HuH-7.5 (cell line): ENCODE measurements at places on chromosomes 2 and 18.
A peak's percentile ranks its signal among the peaks of the same experiment; 100 is the strongest.

DNA sequence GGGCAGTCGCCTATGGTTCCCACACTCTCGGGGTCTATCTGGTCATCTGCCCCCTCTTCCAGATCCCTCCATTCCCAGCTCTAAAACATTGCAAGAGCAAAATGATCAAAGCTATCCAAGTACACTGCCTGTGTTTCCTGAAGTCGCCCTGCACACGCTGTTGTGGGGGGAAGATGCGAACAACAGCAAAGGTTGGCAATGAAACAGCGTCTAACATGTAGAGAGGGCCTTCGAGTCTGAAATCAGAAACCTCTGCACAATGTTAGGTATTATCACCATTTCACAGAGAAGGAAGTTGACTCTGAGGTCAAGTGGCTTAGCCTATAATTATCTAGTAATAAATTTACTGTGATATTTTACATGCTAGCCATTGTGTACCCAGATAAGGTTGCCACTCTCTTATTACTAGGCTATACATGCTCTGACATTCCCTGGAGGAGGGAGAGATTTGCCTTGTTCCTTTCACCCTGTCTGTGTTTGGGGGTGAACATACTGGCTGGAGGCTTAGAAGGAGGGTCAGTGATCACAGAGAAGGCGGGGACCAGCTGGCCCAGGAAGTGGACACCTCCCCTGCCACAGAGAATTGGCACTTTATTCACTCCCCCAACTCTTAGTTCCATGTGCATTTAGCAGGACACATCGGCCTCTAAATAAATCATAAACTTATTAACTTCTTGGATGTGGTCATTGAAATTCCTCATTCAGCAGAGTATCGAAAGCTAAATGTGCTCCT, 36.8 kb downstream of the KCTD1 start:
- no peak for DNase-seq

DNA sequence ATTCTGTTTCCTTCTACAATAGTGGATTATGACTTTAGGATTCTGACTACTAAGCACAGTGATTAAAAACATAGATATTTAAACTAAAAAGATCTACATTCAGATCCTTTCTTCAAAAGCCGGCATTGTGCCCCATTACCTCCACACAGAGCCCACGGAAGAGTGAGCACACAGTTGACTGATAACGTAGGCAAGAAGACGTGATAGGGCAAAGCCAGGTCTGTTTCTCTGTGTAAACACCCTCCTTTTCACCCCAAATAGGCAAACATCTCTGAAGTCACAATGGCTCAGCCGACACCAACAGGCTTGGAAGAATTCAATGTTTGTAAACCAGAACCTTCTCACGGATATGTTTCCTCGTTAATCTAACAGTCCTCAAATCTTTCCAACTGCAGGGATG, 302.9 kb downstream of the CMPK2 start:
- no peak for DNase-seq

DNA sequence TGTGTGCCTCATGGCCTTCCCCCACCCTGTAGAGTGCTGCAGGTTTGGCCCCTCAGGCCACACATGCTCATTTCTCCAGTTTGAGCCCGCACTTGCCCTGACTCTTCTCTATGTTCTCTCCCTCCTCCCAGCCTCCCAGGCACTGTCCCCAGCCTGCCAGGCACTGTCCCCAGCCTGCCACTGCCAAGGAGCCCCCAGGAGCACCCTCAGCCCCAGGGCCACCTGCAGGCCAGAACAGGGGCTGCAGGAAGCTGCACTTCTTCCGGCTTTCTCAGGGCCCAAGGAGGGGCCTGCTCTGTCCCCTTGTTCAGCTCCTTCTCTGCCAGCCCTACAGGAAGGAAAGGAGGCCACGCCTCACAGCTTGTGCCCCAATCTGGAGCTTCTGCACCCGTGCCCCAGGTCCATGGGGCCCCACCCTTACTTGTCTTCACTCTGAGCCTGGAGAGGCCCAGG, 31.6 kb downstream of the CYP26B1 start:
- DNase-seq = no peak

DNA sequence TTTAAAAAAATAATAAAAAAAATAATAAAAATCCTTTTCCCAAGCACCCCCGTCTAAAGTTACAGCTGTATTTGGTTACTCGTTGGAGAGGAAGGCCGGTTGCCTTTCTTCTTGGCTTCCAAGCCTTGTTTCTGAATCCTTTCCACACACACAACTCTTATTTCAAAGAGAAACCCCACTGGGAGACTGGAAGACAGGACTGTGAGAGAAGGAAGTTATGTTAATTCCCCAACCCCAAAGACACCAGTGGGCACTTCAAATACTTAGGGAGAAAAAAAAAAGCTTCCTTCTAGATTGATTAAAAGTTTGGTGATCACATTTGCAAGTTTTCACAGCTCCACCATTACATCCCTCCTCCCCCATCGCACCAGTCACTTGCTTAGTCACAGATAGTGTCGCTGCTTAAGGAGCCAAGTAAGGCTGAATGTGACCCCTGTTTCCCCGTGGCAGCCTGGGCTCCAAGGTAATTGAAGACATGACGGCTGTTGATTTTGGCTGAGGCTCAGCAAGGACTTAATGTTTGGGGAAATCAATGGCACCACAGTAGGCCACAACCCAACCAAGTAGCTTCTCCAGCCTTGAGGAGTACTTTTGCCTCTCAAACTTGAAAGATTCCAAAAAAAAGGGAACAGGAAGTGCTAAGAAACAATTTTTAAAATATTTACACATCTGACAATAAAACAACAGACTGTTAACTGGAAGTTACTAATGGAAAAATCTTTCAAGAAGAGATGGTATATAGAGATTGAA, 40.8 kb upstream of the FRZB start:
- DNase-seq = no peak

- no peak for DNase-seq
Measured at GRCh38 chr2:236337465-236338325, 73.5 kb upstream of the ASB18 start.

DNA sequence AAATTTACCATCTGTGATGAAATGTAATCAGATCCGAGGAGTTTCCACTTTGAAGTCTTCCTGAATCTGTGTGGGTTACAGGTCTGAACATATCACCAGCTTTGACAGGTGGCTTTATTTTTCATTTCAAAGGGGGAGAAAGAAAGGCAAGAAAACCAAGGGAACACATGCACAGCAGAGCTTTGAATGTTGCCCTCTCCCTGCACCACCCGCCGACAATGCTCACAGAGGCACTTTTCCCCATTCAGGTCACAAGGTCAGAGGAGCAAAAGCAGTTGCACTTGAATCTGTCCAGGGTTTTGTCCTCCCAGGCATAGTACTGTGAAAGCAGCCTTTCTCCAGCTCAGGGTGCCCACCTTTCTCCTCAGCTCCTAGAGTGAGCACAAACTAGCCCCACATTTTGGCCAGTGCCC, 130.2 kb downstream of the OSR1 start:
- no peak for DNase-seq

DNA sequence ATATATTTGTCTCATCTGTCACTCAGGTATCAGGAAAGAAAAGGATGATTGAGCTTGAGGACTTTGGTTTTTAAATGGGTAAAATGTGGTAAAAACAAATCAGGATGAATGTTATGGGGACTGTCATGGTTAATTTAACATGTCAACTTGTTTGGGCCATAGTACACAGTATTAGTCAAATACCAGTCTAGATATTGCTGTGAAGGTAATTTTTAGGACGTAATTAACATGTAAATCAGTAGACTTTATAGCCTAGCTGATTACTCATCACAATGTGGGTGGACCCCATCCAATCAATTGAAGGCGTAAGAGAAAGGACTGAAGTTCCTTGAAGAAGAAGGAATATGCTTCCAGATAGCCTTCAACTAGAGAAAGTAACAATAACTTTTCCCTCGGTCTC, 275.7 kb upstream of the ZNF804A start:
- DNase-seq = no peak

- no peak for DNase-seq
Measured at GRCh38 chr2:174198846-174199564, 49.3 kb downstream of the OLA1 start.

DNA sequence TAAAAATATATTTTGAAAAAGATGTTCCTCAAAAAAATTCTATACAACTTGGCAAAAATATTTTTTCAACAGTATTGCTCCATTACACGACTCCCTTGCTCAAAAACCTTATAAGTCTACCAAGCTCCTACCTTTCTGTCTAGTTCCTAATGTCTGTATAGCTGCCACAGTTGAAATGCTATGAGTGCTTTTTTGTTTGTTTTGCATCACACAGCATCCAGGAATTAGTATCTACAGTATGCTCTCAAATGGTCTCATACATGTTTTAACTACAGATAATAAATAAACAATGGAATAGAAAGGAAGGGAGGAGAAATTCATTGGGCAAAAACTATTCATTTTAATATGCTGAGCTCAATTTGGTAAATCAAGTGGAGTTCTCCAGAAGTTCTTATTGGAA, 17.3 kb downstream of the ACADL start:
- no peak for DNase-seq

DNA sequence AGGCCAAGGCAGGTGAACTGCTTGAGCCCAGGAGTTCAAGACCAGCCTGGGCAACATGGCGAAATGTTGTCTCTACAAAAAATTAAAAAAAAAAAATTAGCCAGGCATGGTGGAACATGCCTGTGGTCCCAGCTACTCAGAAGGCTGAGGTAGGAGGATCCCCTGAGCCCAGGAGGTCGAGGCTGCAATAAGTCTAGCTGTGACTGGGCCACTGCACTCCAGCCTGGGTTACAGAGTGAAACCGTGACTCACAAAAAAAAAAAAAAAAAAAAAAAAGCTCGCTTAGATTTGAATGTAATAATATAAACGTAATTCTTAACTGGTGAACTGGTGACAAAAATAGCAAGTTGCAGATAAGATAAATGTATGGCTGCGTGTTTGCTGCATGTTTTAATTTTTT, 56.5 kb downstream of the TFCP2L1 start:
- no peak for DNase-seq

- DNase-seq = no peak
Measured at GRCh38 chr2:168003876-168004275, 243.5 kb downstream of the STK39 start.

GRCh38 chr2:215579809-215580208, 143.9 kb upstream of the FN1 start:
- DNase-seq = no peak

DNA sequence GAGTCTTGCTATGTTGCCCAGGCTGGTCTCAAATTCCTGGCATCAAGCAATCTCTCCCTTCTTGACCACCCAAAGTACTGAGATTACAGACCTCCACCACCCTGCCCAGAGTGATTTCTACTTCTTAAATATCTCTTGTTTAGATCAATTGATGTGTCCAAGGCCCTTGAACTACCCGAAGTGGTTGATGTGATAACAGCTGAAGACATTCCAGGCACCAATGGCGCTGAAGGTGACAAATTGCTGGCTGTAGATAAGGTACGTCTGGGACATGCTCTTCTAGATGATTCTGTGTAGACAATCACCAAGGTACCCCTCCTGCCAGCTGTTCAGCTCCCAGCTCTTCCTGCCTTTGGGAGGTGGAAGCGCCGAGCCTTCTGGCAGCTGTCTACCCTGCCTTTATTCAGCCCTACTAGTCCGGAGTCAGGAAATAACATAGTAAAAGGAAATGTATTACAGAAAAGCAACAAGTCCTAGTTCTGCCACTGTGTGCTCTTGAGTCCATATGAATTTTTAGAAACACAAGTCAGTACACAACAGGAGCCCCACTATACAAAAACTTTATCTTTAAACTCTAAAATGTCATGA, 61.3 kb upstream of the BZW1 start:
- no peak for DNase-seq

GRCh38 chr2:222311978-222312738, 13.4 kb upstream of the PAX3 start:
- no peak for DNase-seq

DNA sequence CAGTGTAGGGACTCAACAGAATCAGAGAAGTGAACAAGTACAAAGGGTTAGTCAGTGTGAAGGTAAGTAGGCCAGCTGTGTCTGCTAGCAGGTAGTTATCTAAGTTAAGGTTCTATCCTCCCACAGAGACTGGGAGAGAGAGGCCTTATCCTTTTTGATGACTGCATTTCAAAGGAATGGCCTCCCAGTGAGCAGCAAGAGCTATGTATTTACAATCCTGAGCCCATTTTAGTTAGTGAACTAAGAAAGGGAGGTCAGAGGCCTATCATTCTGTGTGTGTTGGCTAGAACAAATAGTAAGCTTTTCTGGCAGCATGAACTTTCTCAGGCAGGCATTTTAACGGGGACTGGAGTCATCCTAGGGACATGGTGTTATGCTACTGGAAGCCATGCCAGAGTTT, 182.9 kb downstream of the VWC2L start:
- DNase-seq = no peak

- DNase-seq = no peak
Measured at GRCh38 chr18:37872562-37872961, 307.0 kb upstream of the CELF4 start.

DNA sequence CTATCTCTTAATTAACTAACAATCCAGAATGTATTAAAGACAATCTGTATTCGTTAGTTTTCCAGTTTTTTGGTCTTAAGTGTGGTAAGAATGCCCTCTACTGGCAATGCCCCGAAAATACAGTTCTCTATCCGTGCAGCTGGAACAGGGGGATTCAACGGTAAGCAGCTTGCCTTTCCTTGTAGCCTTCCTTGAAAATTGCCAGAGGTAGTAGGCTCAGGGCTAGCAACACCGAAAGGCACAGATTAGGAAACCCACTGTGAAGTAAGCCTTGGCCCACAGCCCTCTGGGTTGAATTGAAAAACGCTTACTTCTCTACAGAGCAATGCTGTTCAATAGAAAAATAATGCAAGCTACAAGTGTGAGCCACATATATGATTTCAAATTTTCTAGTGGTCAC, 17.1 kb upstream of the VPS4B start:
- peak; percentile 14 for DNase-seq

DNA sequence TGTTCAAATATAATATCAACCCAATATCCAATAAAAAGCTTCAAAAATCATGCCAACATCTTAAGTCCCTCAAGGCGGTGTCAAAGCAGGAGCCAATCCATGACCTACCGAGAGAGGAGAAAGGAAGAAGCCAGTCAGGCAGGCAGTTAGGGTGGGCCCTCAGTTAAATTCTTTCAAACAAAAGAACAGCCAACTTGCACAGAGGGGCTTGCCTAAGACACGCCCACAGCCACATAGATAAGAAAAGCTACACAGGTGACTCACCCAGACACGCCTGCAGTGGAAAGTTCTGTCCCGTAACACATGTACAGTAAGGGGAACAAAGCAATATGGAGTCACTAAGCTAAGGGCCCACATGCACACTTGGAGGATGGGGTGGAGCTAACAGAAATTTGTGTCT, 61.3 kb downstream of the SP110 start:
- no peak for DNase-seq

DNA sequence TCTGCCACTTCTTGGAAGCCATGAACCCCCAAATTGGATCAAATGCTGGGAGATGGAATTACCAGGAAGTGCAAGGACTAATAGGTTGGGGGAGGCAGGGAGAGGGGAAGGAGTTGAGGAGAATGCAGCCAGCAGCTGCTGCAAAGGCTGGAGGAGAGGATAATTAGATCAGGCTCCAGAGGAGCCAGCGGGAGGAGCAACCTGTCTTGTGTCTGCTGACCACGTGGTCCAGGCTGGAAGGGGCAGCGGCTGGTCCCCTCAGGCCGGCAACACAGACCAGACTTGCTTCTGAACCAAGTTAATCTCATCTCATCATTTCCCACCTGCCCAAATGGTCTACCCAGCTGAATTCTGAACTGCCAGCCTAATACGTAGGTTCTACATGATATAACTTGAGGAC, 68.3 kb downstream of the MRO start:
- no peak for DNase-seq
